ENCODE measurements at places on chromosomes 2 and 18.
A peak's percentile ranks its signal among the peaks of the same experiment; 100 is the strongest.

GRCh38 chr2:127701651-127702394 lies 526 bp downstream of the SFT2D3 start:
- H3K27me3 ChIP-seq, result no peaks in the 10 kb centered on the region
- peak overlapping the region; percentile 88 for H3K4me3 ChIP-seq
- peaks cover 29% of the 10 kb centered on the region for H3K4me1 ChIP-seq

- no peaks in the 10 kb centered on the region for H3K36me3 ChIP-seq
- H3K27me3 ChIP-seq, result no peaks in the 10 kb centered on the region
- DNase-seq, result no peak
- H3K4me1 ChIP-seq, result no peaks in the 10 kb centered on the region
- no peak overlapping the region for H3K4me3 ChIP-seq
Measured at GRCh38 chr2:28695245-28695647, 56.4 kb upstream of the PPP1CB start.

- peaks cover 11% of the 10 kb centered on the region for H3K4me1 ChIP-seq
- H3K36me3 ChIP-seq, result peaks cover 21% of the 10 kb centered on the region
- no peak overlapping the region for H3K27ac ChIP-seq
- no peak overlapping the region for H3K4me3 ChIP-seq
- H3K27me3 ChIP-seq, result no peaks in the 10 kb centered on the region
Measured at GRCh38 chr18:76980663-76981395, 151.8 kb downstream of the MBP start.

DNA sequence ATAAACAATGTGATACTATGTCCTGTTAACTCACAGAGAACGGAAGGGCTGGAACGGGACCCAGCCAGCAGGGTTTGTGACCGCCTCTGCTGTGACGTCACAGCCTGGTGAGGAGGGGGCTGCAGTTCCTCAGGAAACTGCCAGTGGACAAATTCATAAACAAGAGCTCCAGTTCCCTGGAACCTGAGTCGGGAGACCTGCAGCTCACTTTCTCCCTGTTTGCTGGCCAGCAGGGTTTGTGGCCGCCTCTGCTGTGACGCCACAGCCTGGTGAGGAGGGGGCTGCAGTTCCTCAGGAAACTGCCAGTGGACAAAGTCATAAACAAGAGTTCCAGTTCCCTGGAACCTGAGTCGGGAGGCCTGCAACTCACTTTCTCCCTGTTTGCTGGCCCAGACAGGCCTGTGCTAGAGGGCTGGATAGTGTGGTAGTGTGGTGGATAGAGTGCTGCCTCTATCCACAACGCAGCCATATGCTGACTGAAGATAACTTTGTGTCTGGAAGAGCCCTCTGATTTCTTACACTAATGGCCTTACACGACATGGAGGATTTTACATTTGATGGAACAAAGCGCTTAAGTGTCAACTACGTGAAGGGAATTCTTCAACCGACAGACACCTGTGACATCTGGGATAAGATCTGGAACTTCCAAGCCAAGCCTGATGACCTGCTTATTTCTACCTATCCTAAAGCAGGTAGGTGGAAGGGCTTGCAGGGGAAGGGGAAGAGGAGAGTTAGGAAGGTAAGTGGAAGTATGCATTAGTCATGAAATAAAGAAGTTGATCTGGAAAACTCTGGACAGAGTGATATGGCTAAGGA lies at the start of gene SULT1C4:
Gene SULT1C4 (plus strand): TSS at position 140 of the 816 bp plus-strand sequence. CDS start 384 bp downstream, at position 524.
- no peak within 1 kb of the TSS for H3K4me3 ChIP-seq
- H3K27me3 ChIP-seq, result peaks cover 13% of the 10 kb centered on the region
- no peak within 1 kb of the TSS for H3K27ac ChIP-seq
- no peak for DNase-seq
- H3K4me1 ChIP-seq, result no peaks in the 10 kb centered on the region
- peaks cover 2% of the 10 kb centered on the region for H3K36me3 ChIP-seq

DNA sequence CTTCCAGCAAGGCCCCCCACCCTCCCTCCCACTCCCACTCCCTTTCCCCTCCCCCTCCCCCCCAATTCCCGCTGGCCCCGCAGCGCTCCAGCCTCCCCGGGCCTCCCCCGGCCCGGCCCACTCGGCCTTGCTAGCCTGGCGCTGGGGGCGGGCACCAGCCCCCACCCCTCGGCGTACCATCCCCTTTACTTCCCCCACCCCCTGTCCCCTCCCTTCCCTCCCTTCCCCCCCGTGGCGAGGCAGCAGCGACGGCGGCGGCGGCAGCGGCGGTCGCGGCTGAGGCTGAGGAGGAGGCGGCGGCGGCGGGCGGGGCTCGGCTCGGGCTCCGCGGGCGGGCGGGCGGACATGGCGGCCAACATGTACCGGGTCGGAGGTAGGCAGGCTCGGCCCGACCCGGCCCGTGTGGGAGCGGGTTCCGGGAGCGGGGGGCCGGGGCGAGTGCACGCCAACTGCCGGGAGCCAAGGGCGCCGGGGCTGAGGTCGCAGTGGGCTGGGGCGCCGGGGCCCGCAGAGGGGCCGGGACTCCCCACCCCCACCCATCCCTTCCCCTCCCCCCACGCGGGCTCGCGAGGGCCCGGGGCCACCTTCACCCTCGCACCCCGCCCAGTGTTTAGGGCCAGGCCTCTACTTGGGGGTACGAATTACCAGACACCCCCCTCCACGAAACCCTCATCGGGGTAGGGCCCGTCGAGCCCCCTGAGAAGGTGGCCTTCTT lies at the start of gene MTA3:
Gene MTA3 (plus strand): TSS at position 232 of the 715 bp plus-strand sequence. CDS start 114 bp downstream, at position 346.
- H3K4me1 ChIP-seq, result peaks cover 17% of the 10 kb centered on the region
- H3K36me3 ChIP-seq, result peaks cover 8% of the 10 kb centered on the region
- H3K27ac ChIP-seq, result peak within 1 kb of the TSS; percentile 91
- peak within 1 kb of the TSS; percentile 85 for H3K4me3 ChIP-seq
- peak; percentile 43 for DNase-seq

DNA sequence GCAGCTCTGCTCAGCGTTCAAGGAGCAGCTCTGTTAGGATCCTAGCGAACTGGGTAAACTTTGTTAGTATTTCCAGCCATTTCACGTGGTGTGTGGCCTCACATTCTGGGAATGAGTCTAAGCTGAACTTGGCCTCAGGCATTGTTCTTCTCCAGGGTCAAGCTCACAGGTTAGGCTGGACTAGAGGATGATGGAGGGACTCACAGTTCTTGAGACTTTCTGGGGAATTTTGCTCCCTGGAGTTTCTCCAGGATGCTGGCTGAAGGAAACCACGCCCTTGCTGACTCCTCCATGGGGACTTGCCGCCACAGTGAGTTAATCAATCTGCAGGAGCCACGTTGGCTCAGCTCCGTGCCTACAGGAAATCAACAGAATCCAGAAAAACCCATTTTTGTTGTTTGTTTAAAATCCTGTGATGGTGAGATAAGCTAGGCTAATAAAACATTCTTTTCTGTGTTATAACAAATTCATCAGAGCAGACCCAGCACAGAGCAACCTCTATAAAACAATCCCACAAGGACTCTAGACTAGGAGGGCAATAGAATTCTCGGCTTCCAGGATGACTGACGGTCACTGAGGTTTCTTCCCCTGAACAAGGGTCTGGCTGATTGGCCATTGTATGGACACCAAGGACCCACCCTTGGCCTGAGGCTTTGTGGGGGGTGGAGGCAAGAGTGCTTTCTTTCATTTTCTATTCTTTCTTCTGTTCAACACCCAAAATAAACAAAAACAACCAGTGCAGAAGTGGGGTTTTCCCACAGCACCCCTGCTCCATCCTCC lies 12.6 kb downstream of the CNDP1 start:
- DNase-seq, result no peak
- peaks cover 3% of the 10 kb centered on the region for H3K4me1 ChIP-seq
- H3K27ac ChIP-seq, result no peak overlapping the region
- no peak overlapping the region for H3K4me3 ChIP-seq
- no peaks in the 10 kb centered on the region for H3K36me3 ChIP-seq
- H3K27me3 ChIP-seq, result peaks cover 20% of the 10 kb centered on the region

Measured in central memory CD8-positive, alpha-beta T cell (primary cell).